ENCODE measurements at places on chromosomes 7 and 10.

GRCh38 chr7:74175340-74175739 is 1.2 kb downstream of the EIF4H start:
- no peak for DNase-seq

- no peak for DNase-seq
These were observed 32.1 kb upstream of the GNA12 start for GRCh38 chr7:2876031-2876731.

- DNase-seq = no peak
These were observed 14.1 kb downstream of the USP54 start for GRCh38 chr10:73576890-73577591.

DNA sequence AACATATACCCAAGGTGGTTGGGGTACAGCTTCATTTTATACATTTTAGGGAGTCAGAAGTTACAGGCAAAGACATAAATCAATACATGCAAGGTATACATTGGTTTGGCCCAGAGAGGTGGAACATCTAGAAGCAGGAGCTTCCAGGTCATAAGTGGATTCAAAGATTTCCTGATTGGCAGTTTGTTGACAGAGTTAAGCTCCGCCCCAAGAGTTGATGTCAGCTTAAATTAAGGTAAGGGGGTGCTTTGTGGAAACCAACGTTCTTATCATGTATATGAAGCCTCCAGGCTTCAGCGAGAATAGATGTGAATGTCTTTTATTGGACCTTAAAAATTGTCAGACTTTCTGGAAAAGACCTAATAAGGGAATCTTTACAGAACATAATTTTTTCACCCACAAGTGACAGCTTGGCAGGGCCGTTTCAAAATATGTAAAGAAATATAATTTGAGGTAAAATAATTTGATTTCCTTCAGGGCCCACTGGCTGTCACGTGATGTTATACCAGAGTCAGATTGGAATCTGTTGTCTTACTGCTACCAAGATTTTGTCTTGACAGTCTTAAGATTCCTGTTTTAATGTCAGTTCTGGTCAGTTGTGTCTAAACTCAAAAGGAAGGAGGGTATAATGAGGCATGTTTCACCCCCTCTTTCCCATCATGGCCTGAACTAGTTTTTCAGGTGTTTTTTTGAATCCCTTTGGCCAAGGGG is 6.3 kb upstream of the PANK1 start:
- no peak for DNase-seq

GRCh38 chr10:132666705-132667341 is 119.1 kb downstream of the NKX6-2 start:
- no peak for DNase-seq

- DNase-seq = no peak
These were observed 25.8 kb downstream of the TMEM254 start for GRCh38 chr10:80104066-80104926.
